Activated CD8-positive, alpha-beta memory T cell treated with anti-CD3 and anti-CD28 coated beads, Interleukin-2, amount 10 ng/mL, durations not matched to agents 7 days and 5 days (primary cell): ENCODE measurements at places on chromosomes 5 and 9. TPM values are rescaled to one million over a fixed set of nuclear protein-coding genes. Genes with fewer than 3 reads are reported as not detected.

GRCh38 chr5:143074414-143074996, 304.3 kb downstream of the ARHGAP26 start:
- DNase-seq, result no peak

DNA sequence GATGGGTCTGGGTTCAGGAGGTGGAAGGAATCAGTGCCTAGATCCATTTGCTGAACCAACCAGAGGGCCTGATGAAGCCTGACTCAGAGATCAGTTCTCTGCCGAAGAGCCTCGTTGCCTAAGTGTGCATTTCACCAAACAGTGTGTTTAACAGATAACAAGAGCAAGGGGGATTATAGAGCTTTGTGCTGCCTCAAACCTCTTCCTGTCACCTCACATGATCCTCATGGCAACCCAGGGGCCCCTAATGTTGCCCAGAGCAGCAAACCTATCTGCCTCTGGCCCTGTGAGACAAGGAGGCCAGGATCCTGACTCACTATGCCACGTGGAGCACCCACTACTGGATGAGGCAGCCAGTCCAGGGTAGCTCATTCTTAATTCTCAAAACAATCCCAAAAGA, 66.3 kb upstream of the EPB41L4B start:
- DNase-seq, result no peak

ROPN1L gene
- total RNA-seq, result 2.4 TPM

DPH7 gene
- total RNA-seq, result 39.9 TPM

WDR38 gene
- not detected for total RNA-seq
